ENCODE measurements at places on chromosomes 3 and 15.
A peak's percentile ranks its signal among the peaks of the same experiment; 100 is the strongest.

- DNase-seq, result no peak
These were observed 175.6 kb downstream of the GHSR start for GRCh38 chr3:172272698-172273097.

DNA sequence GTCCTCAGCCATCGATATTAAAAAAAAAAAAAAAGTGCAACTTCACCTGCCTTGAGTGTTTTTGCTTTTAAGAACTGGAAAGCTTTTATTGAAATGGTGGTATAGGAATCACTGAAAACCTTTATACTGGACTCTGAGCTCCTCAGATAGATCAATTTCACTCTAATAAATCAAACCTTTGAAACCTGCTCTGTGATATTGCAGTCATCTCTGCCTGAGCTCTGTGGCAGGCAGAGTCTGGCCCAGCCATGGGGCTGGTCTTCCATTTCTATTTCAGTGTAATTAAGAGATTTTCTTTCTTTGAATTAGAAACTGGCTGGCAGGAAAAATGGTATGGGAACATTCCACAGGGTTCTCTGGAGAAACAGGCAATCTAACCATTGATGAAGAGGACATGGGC lies 762.5 kb downstream of the AGBL1 start:
- no peak for DNase-seq

- DNase-seq, result no peak
These were observed 3.8 kb upstream of the TMOD3 start for GRCh38 chr15:51825698-51826097.

- DNase-seq, result no peak
These were observed 123.8 kb upstream of the PHLDB2 start for GRCh38 chr3:111735243-111735758.

DNA sequence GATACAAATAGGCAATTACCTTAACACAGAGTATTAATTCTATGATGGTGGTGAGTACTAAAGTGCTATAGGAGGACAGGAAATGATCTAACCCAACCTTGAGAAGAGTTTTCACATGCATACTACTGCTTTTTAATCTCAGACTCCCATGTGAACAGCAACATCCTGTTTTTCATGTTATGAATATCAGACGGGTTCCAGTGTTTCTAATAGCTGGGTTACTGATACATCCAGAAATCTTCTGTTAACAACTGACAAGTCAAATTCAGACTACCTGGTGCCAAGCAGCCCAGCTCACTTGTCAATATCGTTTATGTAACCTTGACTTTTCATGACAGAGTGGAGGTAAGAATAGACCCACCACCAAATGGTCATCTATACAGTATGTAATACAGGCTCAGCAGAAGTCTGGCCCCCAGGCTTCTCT lies 220.2 kb upstream of the COL8A1 start:
- DNase-seq, result peak; percentile 50

DNA sequence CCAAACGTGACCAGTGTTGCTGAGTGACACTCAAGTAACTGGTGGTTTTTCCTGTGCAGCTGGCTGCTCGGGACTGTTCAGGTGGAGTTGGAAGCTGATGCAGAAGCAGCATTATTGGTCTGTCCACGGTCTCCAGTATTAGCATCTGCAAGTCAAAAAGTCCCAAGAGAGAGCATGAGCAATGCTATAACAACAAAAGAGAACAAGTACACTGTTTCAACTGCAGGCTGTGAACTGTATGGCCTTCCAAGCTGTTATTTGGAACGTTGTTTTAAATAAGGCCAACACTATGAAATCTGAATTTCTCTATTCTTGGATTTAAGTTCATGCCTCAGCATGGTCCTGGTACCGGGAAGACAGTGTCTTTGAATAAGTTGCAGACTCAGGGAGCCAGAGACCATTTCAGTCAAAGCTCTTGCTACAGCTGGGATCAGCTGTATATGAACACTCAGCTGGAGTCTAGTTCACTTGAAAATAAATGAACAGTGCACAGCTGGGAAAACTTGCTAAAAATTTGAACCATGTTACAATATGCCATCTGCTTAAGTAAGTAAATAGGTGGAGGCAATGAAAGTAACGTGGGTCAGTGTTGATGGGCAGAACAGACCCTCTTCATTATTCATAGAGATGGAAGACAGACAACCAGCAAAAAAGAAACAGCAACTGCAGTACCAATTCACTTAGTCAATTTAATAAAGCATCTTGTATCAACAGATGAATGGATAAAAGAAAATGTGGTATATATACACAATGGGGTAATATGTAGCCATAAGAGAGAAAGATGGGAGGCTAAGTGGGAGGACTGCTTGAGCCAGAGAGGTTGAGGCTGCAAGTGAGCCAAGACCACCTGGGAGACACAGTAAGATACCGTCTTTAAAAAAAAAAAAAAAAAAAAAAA lies 45.1 kb downstream of the NR1I2 start:
- DNase-seq, result no peak

DNA sequence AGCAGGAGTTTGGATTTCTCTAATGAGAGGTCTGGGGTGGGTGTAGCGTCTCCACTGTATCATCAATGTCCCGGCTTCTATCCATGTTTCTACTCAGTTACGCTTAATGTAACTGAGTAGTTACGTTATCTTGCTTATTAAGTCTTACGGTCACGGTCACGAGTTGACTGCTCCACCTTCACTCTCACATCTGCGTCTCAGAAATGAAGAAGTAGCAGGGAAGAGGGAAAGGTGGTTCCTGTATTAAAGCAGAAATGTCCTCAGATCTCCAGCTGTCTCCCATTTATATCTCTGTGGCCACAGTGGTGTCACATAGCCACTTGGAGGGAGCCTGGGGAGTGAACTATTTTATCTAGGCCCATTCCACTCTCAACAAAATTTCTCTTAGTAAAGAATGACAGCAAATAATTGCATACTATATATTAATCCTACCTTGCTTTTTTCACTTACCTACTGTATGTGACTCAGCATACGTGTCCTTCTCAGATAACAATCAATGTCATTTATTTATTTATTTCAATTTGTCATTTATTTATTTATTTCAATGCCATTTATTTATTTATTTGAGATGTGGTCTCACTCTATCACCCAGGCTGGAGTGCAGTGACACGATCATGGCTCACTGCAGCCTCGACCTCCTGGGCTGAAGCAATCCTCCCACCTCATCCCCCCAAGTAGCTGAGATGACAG lies 39.7 kb upstream of the RNU6-1 start:
- DNase-seq, result no peak

- no peak for DNase-seq
These were observed 48.7 kb upstream of the PCSK6 start for GRCh38 chr15:101538177-101538576.

DNA sequence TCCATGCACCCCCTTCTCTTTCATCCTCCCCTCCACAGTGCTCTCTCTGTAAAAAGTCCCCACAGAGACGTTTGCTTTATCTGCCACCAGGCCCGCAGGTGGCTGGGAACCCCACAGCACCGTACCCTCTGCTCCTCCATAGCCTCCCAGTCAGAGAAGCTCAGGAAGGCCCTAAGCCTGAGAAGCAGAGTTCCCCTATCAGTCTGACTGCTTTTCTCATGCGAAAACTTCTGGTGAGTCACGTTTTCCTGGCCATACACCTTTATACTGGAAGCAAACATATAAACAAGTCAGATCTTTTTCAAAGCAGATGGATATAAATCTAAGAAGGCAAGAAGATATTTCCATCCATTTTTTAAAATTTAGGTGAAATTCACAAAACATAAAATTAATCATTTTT lies 51.5 kb upstream of the MEF2A start:
- no peak for DNase-seq

DNA sequence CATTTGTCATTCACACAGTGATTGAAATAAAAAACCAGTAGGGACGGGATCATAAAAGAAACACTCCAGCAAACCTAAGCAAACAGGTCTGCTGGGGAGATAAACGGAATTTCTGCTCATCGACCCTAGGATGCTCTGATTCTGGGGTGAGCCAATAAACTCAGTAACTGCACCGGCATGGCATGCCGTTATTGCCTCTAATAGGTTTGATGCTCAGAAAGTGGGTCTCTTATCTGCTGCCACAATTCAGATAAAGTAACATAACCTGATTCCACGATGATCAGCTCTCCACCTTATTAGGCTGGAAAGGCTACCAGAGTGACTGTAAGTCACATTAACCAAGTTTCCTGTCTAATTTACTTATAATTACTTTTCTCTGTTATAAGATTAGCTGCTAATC lies 19.6 kb downstream of the DCLK3 start:
- DNase-seq, result no peak

GRCh38 chr3:50459785-50460184 lies 43.6 kb downstream of the CACNA2D2 start:
- no peak for DNase-seq

- no peak for DNase-seq
These were observed 70.2 kb upstream of the DGKG start for GRCh38 chr3:186432189-186432588.

DNA sequence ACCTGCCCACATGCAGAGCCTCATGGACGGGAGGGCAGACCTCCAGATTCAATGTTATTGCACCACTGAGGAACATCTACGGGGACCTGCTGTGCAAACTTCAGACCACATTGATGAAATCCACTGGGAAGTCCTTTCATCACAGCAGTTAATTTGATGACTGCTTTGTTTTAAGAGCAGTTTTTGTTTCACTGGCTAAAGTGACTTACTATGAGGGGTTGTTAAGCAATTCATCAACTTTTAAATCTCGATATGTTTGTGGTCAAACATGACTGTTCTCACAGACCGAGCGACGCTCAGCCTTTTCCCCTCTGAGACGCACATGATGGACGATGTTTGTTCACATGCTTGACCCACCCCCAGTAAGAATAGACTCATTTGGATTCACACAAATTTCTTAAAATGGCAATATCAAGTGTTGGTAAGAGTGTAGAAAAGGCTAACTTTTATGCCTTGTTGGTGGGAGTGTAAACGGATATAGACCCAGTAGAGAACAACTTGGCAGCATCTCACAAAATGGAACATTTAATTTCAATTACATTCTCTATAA lies 35.9 kb upstream of the IREB2 start:
- DNase-seq, result no peak

- no peak for DNase-seq
These were observed 13.9 kb downstream of the TYRO3 start for GRCh38 chr15:41572866-41573265.

DNA sequence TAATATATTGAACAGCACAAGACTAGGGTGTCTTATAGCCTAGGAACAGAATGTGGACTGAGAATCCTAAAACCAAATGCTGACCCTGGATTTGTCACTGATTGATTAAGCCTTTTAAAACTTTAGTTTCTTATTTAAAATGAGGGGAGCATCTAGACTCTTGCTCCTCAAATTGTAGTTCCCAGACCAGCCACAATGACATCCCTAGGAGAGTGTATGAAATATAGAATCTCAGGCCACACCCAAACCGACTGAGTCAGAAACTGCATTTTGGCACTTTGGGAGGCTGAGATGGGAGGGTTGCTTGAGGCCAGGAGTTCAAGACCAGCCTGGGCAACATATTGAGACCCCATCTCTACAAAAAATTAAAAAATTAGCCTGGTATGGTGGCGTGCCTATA lies 287.8 kb upstream of the UMPS start:
- no peak for DNase-seq

DNA sequence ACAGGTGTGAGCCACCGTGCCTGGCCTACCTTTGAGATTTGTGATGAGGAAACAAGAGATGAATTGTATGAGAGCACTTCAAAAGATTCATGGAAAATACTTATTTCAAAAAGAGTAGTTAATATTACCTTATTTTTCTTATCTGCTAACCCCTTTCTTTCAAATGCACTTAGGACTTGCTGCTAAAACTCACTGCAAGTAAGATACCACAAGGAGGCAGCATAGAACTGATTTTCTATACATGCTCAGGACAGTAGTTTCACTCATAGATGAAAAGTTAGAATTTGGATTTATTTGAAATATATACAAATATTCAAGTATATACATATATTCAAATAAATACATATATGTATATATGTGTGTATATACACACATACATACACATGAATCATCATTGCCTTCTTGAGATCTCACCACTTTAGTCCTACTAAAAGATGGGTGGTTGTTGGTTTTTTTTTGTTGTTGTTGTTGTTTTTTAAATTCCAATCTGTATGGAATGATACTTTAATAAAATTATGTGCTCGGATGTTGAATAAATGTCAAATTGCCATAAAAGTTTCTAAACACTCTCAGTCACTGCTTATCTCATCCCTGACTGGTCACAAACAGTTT lies 2.4 kb downstream of the CCNDBP1 start:
- DNase-seq, result no peak

- DNase-seq, result no peak
These were observed 13.9 kb downstream of the BTBD1 start for GRCh38 chr15:83053151-83053550.

DNA sequence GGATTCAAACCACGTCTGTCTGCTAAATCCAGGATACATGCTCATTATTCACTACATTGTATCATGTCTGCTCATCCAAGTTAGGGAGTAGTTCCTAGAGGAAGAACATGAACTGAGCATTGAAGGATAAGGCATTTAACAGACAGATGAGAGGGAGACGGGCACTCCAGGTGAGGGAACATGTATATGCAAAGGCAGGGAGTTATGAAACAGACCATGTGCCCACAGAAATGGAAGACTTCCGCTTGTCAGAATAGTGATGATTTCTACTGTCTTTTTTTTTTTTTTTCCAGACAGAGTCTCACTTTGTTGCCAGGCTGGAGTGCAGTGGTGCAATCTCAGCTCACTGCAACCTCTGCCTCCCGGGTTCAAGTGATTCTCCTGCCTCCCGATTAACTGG lies 5.0 kb upstream of the NDUFAF1 start:
- DNase-seq, result no peak

DNA sequence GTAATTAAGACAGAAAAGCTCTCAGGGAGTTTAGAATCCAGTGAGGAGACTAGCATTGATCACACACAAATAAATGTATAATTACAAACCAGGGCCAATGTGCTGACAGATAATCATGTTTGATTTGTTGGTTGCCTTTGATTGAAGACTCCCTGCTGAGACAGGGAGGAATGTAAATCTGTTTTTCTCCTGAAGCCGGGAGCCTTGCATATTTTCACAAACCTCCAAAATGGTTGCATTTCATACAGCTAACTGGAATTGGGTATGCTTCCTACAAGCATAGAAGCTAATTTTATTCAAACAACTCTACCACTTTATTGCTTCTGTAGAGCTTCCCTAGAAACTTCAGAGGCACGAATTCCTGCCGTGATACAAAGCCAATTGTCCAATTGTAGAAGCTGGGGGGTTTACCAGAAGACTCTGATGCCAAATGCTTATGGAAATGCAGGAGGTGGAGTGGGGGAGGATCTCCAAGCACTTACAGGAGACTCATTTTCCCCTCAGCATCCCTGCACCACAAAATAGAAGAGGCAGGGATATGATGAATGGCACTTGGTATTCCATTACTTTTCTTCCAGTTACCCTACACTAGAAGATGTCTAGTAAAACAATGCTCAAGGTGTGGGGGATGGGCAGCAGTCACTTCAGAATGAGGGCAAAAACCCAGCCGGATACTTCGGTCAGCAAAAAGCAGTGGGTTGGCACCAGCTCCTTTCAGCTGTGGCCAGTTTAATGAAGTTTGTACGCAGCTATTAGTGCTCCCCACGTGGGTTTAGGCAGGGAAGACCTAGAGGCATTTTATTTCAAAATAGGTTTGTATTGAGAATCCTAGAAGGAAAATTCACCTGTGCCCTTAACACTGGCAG lies 11.4 kb upstream of the MEX3B start:
- DNase-seq, result no peak

- no peak for DNase-seq
These were observed 283.3 kb upstream of the GRM7 start for GRCh38 chr3:6577584-6577983.
